ENCODE measurements at places on chromosomes 7 and 10. TPM values are rescaled to one million over a fixed set of nuclear protein-coding genes. Genes with fewer than 3 reads are reported as not detected.

Gene VENTX
- total RNA-seq: 0.12 TPM

DNA sequence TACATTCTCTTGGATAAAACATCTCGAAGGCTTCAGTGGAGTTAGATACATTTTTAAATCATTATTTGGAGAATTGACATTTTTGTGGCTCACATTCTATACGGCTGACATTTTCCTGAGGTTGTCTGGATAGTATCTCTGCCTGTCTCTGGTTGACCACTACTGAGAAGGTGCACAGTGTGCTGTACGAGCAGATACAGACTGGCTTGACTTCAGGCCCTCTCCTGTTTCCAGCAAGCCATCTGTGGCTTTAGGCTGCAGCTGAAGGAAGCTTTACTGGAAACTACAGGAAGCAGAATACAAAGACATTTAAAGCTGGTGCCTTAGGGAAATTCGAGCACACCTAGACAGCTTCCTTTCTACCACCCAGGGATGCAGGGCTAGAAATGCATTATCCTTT, 39.3 kb upstream of the RSU1 start:
- no peak for DNase-seq

DNA sequence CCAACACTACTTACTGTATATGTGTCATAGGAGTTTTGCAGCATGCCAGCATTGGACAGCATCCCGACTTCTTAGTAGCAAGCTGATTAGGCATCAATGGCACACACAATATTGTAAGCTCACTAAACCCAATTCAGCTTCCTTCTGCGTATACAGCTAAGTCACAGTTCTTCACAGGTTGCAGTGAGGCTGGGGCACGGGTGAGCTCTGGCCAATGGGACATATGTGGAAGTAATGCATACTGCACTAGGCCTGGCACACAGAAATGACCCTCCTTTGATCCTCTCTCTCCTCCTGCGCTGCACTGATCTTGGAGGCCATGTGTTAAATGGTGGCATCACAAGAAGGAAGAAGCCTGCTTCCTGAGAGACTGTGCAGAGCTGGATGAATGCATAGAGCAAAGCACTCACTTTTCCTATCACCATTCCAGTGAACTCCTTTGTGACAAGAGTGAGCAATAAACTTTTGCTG, 11.9 kb downstream of the RAB11FIP2 start:
- DNase-seq: no peak

Gene PAX2
- total RNA-seq: not detected

GRCh38 chr7:89123871-89124270, 328.3 kb upstream of the TEX47 start:
- no peak for DNase-seq

GRCh38 chr10:3125527-3126170, 46.9 kb downstream of the PITRM1 start:
- no peak for DNase-seq

DNA sequence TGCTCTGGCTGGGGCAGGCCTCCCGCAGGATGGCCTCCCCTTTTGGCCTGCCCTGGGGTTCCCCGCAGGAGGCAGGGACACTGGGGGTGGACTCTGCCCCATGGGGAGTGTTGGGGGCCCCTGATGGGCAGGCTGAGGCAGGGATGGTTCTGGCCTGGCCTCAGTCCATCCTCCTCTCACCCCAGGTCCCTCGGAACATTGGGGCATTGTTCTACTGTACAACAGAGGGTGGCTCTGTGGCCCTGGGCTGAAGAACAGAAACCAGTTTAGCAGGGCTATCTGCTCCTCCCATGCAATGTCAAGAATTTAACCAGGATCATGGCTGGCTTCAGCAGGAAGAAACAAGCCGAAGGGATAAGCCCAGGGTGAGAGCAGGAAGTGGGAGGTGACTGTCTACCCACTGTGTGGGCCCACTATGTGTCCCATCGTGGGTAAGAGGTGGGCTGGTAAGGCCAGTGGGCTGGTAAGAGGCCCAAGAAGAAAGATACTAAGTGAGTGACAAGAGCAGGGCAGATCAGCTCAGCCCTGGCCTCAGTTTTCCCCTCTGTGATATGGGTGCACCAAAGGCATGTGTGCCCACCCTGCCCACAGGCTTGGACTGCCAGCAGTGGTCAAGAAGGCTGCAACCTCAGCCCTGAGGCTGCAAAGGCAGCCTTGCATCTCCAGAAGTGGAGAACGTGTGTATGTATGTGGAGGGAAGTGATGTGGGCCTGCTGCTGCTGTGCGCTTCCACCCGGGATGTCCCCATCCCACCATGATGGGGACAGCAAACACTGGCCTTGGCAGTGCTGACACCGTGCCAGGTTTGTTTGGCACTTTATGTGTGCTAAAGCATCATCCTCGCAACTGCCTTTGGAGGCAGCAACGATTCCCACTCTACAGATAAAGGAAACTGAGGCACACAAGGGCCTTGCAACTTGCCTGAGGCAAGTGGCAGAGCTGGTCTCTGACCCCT, 138.9 kb downstream of the SH3PXD2A start:
- DNase-seq: no peak
